ENCODE measurements at places on chromosomes 16 and 17.
A peak's percentile ranks its signal among the peaks of the same experiment; 100 is the strongest.

- peak; percentile 67 for DNase-seq
These were observed 13.7 kb downstream of the CAMKK1 start for GRCh38 chr17:3879186-3879585.

DNA sequence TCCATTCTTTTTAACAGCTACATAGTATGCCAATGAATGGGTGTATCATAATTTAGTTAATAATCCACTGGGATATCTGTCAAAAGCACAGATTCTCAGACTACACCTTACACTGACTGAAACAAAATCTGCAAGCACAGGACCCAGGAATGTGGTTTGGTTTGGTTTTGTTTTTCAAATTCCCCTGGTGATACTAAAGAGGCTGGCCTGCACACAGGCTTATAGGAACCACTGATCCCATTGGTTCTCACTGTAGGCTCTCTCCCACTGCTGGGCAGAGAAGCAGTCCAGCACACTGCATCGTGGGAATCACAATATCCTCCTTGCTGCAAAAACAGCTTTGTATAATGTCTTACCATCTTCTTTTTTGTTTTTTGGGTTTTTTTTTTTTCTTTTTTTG, 67.1 kb downstream of the TEX14 start:
- DNase-seq = no peak

- no peak for DNase-seq
These were observed 274.3 kb upstream of the XYLT1 start for GRCh38 chr16:17744921-17745572.

DNA sequence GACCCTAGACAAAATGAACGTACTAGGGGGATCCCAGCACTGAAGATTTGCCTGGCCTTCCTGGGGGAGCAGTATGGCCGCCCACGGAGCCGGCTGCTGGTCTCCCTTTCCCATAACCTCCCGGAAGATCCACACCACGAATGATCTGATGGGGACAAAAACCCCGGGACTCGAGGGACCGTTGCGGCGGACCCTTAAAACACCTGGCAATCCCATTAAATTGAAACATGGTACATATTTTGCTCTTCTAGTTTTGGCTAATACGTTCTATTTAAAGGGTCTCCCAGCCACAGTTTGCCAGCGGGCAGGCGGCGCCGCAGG, 45.2 kb upstream of the LCMT1 start:
- DNase-seq = no peak

GRCh38 chr16:72025404-72026114, 17.0 kb downstream of the DHODH start:
- DNase-seq = no peak

DNA sequence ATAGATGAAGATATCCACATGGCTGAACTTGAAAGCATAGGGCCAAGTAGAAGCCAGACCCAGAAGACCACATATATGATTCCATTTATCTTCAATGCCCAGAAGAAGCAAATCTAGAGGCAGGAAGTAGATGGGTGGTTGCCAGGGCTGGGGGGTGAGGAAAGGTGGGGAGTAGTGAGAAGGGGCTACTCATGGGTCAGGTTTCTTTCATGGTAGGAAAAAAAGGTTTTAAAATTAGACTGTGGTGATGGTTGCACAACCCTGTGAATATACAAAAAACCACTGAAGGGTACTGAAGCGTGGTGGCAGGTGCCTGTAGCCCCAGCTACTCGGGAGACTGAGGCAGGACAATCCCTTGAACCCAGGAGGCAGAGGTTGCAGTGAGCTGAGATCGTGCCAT, 5.4 kb downstream of the CD2BP2 start:
- DNase-seq = no peak

GRCh38 chr17:2749784-2750181, 331 bp upstream of the CCDC92B start:
- peak; percentile 80 for DNase-seq

- DNase-seq = no peak
These were observed 45.7 kb downstream of the DYNLRB2 start for GRCh38 chr16:80586476-80586875.

DNA sequence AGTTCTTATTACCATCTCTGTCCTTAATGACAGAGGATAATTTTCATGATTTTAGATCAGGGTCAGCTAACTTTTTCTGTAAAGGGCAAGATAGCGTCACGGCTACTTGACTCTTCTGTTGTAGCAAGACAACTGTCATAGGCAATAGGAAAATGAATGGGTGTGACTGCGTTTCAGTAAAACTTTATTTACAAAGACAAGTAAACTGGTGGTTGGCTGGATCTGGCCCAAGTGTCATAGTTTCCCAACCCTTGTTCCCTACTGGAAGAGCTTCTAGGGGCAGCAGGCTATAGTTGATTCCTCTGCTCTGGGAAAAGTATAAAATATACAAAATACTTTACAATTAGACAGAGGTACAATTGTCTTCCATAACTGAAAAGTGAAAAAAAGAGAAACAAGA, 50.6 kb upstream of the VPS4A start:
- no peak for DNase-seq

GRCh38 chr17:57256708-57257112, 387 bp downstream of the MSI2 start:
- DNase-seq = no peak

- no peak for DNase-seq
These were observed 320.9 kb upstream of the CDH5 start for GRCh38 chr16:66045626-66046025.

DNA sequence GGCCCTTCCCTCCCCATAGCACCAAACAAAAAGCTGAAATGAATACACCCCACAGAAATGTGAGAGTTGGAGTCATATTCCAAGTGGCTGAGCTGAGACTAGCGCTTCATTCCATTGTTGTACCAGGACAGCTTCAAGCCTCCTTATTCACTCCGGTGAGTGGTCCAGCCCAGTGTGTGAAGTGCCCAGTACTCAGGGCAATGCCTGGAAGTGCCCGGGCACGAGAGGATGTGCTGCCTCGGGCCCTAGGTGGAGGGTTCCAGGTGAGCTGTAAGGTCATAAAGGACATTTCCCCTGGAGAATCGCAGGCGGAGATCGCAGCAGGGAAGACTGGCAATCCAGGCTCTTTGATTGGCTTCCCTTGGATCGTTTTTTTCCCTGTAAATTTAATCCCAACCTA, 5.4 kb upstream of the CYLD start:
- DNase-seq = no peak

DNA sequence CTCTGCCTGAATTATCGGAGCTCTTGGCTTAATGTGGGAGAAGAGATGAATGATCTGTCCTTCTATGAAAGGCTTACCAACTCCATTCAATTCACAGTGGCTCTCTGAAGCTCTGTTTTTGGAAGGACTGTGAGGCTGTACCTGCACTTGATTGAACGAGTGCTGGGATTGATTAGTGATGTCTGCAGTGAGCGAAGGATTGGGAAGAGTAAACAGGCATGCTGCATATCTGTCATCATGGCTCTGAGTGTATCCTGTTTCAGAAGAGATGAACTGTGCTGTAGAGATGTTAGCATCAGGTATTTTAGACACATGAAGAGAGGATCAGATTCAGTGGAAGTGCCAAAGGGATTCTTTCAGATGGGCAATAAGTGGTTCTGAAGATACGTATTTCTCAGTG, 564.0 kb downstream of the MAF start:
- DNase-seq = no peak

GRCh38 chr16:12455287-12455798, 348.3 kb downstream of the CPPED1 start:
- peak; percentile 68 for DNase-seq

GRCh38 chr17:10328206-10328605, 44.6 kb downstream of the MYH13 start:
- DNase-seq = no peak
